GDM1 (cell line): ENCODE measurements at places on chromosomes 5 and 9.

- DNase-seq, result no peak
Measured at GRCh38 chr5:81825237-81825636, 74.3 kb upstream of the SSBP2 start.

DNA sequence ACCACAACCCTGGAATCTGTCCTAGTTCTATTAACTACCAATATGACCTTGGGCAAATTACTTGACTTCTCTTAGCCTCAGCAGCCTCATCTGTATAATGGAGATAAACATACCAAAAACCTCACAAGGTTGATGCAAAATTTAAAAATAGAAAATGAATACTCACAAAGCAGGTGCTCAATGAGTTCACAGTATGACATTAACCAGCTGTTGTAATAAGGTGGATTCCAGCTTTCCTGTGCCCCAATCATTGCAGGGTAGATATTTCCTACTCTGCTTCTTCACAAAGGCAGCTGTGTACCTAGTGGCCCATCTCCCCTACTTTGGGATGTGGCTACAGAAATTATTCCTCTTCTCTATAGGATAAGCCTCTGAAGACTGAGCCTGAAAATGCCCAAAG, 8.8 kb downstream of the HTR4 start:
- no peak for DNase-seq

DNA sequence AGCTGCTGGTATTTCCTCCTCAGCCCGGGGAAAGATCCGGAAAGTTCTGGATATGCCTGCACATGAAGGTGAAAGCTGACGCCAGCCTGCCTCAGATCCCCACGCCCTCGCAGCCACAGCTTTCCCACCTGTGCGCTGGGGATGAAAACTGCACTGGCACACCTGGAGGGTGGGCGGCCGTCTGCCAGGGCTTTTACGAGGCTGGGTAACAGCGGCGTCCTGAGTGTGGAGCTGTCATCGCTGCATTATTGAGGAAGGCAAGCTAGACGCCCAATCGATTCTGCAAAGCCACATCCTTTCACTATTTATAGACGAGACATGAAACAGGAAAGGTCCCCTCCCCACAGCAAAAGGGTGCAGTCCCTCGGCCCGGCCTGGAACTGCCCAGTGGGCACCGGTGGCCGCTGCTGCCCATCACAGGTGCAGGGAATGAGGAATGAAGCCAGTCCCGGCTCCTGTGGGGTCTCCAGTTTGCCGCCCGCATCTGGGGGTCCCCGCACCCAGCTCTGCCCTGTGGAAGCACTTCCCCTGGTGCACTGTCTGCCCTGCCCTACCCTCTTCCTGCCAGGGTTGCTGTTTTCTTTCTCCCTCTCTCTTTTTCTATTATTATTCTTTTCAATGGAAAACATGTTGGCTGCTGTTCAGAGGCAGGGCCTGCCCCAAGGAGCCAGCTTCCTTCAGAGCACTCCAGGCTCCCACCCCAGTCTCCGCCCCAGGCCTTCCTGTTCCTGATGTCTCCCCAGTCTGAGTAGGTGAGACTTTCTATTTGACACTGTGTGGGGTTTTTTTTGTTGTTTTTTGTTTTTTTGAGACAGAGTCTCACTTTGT, 7.0 kb downstream of the NOTCH1 start:
- no peak for DNase-seq

GRCh38 chr9:114276908-114277821, 45.7 kb upstream of the ORM1 start:
- no peak for DNase-seq

DNA sequence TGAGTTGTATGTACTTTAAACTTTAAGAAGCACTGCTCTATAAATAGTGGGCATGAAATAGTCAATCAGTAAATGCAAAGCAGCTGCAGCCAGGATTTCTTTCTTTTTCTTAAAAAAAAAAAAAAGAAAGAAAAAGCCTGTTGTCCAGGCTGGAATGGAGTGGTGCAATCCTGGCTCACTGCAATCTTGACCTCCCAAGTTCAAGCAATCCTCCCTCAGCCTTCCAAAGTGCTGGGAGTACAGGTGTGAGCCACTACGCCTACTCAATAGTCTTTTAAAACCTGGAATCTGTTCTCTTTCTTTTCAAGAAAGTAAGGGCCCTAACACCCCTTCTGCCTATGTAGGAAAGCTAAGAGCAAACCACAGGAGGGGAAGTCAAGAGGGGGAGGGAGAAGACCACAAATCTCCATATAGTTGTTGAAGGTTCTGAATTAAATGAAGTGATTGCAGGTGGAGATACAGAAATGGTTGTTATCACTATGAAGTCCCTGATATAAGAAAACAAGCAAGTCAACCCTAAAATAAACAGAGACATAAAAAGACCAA, 20.6 kb upstream of the TPD52L3 start:
- no peak for DNase-seq

DNA sequence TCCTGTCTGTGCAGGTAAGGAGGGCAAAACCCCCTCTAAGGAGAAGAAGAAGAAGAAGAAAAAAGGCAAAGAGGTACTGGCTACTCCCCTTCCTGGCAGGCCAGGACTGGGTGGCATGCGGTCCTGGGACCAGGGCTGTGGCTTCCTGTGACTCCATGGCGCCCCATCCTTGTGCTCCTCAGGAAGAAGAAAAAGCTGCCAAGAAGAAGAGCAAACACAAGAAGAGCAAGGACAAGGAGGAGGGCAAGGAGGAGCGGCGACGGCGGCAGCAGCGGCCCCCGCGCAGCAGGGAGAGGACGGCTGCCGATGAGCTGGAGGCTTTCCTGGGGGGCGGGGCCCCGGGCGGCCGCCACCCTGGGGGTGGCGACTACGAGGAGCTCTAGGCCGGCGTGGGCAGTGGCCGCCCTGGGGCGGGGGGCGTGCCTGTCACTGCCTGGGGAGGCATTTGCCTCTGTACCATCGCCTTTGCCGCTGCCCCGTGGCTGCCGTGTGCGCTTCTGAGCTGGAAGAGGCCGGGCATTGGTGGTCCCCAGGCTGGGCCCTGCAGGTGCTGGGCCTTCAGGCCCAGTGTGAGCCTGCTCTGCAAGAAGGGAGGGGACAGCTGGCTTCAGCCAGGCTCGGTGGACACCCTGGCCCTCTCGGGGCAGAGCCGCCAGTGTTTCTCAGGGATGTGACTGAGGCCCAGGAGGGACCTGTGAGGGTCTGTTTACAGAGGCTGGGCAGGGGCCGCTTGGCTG, 2.0 kb upstream of the AJM1 start:
- DNase-seq, result no peak

DNA sequence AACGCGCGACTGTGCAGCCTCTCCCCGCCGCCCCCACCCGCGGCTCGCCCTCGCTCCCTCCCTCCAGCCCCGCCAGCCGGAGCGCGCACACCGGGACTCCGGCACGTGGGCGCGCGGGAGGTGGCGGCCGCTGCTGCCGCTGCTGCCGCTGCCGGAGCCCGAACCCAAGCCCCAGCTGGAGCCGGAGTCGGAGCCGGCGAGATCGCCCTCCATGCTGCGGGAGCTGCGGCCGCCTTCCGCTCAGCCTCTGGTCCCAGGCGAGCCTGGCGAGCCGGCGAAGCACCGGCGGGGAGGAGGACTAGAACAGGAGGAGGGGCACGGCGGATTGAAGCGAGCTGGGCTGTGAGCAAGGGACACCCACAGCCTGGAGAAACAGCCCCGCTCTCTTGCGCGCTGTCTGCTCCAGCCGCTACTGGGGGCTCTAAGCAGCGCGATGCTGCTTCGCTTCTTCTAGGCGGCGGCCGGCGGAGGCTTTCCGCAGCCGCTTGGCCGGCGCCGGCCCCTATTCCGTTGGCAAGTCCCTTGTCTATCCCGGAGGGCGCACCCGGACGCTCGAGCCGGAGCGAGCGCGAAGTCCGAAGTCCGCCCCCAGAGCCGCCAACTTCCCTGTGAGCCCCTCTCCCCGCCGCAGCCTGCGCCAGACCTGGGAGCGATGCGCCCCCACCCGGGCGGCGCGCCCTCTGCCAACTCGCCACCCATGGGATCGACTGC, 598.7 kb upstream of the SGCD start:
- no peak for DNase-seq

DNA sequence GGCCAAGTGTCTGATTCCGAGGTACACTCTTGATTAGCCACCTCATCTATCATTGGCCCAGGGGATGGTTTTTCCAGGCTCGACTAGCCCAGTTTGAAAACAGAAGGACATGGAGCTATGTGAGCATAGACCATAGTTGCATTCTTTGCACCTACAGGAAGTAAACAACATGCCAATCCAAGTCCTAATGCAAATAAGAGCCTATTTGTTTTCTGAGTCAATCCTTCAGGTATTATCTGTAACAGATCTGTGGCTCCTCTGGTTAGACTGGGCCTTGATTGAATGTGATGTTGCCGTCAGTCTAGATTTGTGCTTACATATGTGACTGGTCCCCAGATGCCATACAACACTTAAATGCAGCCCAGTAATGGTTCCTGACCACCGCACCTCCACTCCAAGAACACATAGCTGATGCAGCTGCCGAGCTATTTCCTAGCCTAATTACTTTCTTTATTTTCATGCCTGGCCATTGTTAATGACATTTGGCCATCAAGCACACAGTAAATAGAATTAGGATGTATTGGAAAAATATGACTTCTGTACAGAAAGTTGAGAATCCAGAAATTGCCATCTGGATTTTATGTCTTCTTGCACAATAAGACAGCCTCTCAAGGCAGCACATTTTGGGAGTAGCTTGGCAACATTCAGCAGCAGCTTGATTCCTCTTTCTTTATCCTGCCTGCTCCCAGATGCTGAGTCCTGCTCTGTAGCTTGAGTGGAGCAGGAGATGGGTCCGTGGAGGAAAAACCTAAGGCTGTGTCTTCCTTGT, 29.5 kb upstream of the ARHGAP26 start:
- DNase-seq, result no peak

DNA sequence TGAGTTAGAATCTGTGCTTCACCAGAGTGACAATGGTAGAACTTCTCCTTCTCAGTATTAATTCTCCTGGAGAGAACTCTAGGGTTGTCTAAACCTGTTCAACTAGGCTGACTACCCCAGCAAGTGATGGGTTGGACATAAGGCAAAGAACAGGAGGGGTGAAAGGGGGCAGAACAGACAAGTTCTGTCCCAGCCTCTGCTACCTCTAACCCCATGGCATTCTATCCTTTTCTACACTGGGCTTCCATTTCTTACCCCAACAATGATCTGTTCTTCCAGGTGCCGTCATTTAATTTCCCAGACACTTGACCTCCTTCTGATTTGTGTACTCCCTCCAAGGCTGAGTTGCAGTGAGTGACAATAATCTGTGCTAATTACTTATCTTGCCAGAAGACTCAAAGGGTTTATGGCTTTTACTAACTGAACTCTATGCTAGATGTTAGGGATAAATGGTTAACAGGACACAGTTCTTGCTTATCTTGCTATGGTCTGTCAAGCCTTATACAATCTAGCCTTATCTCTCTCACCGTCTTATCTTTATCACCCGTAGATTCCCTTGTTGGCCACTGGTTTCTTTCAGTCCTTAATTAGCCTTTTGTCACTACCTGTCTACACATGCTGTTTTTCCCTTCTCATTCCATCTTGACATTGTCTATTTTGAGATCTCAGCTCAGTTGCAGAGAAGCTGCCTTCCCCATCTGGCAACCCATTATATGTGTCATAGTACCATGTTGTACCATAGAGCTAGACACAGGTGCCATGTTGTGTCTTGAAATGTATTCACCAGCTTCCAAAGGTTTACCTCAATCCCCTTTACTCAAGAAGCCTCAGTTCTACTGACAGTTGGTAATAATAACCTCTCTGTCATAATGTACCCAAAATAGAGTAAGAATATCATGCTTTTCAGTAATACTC, 10.0 kb upstream of the MATR3 start:
- no peak for DNase-seq

DNA sequence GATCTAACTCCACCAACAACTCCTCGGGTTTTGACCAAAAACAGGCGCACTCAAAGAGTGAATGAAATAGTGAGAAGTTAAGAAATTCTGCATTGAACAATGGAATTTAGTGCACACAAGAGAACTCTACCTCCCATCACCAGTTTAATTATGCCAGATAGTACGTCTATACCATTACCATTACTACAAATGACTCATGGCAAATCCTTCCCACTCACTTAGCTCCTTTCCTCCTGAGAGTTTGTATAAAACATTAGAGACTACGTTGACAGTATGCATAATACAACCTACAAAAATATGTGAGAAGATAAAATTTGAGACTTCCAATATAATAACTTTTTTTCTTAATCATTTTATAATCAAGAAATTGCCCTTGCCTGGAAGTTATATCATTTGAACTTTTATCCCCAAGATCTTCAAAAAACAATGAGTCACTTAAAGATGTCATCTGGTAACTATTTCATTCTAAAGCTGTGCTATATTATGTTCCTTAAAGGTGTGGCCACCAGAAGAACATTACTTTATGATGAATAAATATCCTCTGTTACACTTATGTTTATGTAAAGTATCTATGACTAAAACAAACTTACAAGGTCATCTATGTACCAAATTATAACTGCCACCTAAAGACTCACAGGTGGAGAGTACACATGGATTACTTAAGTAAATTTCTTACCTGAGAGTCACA, 297.9 kb upstream of the PTGER4 start:
- no peak for DNase-seq

- DNase-seq, result no peak
Measured at GRCh38 chr5:158599157-158599556, 500.6 kb downstream of the EBF1 start.

DNA sequence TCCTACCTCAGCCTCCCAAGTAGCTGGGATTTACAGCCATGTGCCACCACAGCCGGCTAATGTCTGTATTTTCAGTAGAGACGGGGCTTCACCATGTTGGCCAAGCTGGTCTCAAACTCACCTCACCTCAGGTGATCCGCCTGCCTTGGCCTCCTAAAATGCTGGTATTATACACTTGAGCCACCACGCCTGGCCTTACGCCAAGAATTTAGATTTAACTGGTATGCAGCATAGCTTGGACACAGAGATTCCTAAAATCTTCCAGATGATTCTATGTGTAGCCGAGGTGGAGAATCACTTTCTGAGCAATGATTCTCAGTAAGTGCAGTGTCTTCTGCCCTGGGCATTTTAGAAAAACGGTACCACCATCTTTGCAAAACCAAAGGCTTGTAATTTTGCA, 74.1 kb downstream of the HABP4 start:
- DNase-seq, result no peak

GRCh38 chr5:127406326-127407121, 110.9 kb upstream of the PRRC1 start:
- DNase-seq, result no peak

GRCh38 chr9:98215271-98215670, 22.8 kb upstream of the CORO2A start:
- DNase-seq, result no peak

DNA sequence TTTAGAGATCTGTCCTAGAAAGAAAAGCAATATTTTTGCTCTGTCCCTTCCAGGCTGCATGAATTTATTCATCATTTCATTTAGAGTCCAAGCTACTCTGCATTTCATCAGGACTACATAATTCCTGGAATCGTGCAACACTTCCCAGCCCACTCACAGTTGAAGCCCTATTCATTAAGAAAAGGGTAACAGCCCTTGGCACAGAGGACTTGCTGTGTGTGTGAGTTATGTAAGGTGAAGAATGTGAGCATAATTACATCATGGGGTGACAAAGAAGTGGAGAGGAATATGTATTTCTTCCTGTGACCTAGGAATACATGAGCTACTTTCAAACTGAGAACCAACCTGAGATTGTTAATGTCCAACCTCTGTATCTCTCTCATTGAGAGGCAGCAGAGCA, 317.4 kb downstream of the ARHGEF28 start:
- DNase-seq, result no peak
